ENCODE measurements at places on chromosomes 7 and 10.

DNA sequence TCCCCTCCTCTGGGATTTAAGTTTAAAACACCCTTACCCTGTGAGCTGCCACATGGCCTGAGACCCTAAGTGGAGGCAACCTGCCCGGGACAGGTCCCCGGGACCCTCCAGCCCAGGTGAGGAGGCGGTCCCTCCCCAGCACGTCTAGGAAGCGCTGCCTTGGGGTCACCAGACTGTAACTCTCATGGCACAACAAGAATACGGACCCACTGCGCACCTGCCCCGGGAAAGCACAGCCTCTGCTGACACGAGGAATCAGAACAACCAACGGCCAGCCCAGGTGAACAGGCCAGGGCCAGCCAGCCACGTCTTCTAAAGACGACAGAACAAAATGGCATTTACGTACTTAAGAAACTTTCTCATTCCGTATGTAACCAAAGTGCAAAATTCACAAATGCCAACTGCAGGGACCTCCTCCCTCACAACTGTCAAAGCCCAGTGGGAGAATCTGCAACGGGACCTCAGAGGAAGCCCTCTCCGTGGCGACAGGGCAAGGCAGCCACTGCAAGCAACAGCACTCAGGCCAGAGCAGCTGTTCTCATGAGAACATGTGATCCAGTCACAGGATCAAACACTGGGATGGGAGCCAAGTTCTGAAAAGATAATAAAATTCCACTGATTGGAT, 208.4 kb downstream of the DIP2C start:
- DNase-seq = no peak

DNA sequence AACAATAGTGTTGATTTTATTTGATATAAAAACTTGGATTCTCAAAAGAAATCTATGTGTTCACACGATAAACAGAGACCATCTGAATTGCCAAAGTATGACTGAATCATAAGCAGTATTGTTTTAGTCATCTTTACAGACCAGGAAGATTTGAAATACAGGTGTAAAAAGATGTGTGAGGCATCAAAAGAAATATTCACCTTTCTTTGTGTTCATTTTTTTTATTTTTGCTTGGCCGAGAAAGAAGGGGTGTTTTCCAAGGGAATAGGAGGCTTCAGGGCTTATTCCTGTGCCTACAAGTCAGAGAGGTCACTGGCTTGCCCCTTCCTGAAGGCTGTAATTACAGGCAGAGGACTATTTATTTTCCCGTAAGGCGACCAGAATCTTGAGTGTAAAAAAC, 37.3 kb downstream of the MET start:
- DNase-seq = no peak

DNA sequence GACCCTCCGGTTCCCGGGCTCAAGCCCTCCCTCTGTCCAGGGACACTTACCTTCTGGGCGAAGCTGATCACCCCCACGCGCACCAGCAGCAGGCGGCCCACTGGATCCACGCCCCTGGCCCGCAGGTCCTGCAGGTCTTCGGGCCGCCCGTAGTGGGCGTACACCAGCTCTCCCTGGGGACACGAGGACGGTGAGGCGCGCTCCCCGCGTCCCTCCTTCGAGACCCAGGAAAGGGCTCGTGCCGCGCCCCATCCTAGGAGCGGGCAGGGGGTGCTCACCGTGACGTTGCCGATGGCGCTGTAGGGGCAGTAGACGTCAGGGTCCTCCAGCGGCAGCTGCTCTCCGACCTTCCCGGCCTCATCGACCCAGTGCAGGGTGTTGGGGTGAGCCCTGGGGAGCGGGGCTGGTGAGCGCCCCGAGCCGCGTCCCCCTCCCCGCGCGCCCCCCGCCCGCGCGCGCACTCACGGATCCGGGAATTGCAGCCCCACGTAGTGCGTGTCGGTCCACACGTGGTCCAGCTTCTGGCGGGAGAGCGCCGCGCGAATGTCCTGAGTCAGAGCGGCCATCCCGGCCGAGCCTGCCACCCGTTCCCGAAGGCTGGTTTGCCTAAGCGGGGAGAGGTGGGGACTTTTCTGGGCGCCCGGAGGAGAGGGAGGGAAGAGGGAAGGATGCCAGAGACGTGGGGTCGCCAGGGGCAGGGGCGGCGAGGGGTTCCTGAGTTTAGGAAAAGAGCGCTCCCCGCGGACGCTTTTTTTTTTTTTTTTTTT, 8.2 kb downstream of the TFR2 start:
- peak; percentile 52 for DNase-seq

- DNase-seq = no peak
Measured at GRCh38 chr7:92456236-92456635, 9.0 kb downstream of the GATAD1 start.

- DNase-seq = no peak
Measured at GRCh38 chr7:134155206-134155605, 28.1 kb downstream of the LRGUK start.

DNA sequence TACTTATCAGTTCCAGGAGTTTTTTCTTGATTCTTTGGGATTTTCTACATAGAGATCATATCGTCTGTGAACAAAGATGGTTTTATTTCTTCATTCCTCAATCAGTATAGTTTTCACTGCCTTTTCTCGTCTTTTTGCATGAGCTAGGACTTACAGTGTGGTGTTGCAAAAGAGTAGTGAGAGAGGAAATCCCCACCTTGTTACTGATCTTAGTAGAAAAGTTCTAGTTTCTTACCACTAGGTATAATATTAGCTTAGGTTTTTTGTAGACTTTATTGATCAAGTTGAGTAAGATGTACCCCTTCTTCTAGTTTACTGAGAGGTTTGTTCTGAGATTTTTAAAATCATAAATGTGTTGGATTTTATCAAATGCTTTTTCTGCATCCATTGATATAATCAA, 123.3 kb downstream of the TMEM26 start:
- no peak for DNase-seq

DNA sequence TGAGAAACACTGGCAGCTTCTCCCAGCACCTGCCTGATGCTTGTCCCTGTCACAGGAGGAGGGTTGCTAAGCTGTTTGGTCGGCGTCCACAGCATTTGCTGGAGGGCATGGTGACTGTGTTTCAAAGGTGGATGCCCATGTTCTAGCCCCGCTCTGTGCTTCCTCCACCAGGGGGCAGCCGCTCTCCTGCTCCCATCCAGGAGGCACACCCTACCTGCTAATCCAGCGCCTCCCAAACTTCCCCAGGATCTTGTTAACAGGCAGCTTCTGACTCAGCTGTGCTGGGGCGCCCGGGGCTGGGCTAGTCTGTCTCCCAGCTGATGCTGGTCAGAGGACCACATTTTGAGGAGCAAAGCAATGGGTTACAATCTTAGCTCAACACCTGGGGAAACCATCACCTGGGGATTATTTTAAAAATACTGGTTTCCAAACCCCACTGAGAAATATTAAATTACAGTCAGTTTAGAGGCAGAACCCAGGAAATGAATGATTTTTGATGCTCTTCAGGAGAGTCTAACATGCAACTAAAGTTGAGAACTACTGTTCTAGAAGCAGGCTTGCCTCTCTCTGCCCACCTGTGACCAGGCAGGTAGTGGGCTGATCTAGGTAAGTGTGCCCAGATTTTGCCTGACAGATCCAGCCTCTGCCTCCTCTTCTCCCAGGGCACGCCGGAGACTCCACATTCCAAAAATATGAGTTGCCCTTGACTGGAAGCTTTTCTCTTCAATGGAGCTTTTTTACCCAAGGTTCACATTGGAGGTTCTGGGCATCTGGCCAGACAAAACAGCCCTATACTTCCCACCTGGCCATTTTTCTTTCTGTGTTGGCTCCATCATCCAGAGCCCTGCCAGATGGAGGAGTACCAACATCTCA, 92.7 kb upstream of the GPR26 start:
- peak; percentile 39 for DNase-seq

DNA sequence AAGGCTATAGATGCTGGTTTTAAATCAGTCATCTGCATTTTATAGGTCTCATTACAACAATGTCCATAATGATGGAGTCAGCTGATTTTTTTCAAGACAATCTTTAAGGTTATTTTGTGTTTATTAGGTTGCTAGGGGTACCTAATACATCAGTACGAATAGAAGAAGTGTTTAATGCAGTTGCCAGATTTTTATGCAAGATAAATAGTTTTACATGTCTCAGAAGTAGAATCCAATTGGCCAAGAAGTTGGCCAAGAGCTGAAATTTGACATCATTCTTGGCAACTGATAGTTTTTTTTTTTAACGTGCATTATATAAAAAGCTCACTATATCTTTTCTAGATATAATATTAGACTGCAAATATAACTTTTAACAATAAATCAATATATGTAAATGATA, 208.5 kb downstream of the TRIL start:
- DNase-seq = no peak

DNA sequence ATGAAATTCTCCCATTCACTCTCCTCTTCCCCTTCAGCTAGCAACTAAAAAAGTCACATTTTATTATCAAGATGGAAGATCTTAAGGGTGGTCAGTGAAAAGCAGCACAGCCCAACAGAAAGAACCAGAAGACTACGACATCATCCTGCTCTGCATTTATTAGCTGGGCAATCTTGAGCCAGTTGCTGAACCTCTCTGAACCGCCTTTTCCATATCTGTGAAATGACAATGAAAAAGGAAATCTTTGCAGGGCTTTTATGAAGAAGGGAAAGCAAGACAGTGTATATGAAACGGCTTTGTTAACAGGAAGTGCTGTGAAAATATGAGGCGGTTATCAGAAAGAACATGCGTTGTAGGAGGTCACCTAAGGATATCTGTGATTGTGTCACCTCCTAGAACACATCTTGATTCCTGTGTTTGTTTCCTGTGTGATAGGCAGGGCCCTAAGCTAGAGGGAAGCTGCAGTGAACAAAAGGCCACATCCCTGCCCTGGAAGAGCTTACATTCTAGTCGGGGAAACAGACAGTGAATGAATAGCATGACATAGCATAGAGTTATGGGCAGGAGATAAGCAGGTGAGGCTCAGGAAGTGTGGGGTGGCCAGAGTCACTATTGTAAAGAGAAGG, 36.0 kb upstream of the KCNMA1 start:
- DNase-seq = no peak

DNA sequence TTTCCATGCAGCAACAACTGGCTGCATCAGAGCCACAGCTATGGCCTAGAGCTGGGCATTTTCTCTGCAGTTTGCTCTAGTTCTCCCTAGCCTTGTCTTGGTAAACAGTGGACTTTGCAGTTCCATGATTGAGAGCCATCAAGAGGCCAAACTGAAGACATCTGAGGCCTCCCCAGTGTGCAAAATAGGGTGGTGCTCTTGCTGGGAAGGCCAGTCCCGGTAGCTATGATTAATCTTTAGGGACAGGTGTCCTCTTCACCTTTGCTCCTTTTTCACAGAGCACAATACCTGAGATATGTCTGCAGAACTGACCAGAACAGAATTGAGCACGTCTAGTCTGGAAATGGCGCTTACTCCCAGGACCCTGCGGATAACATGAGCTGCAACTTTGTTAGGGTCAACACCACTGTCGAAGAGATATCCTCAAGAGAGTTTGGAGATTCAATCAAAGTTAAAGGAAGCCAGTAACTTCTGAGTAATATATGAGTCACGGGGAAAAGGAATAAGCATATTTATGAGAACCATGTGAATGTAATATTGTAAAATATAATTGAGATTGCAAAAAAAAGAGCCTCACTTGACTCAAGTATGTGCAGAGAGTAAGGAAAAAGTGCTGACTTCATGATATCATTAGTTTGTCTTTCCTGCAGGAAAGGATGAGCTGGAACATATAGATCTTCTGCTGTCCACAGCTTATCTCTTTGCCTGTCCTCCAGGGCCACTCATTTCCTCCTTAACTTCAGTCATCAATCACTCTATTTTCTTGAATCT, 76.7 kb downstream of the ANK3 start:
- no peak for DNase-seq

DNA sequence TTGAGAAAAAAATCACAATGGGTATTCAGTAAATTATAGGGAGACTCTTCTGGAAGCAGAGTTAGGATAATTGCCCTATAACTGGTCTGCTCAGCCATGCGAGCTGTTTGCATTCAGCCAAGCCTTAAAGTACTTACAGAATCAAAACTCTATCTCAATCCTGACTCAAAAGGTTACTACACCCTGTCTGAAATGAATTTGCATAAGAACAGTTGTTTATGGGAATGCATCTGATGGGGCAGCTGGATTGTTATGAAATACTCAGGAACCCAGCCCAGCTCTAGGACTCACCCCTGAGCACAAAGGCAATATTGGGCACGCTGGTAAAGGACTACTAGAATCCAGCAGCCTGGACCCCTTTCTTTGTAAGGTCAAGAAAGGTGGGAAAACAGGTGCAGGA, 38.8 kb downstream of the AKR1B15 start:
- no peak for DNase-seq

DNA sequence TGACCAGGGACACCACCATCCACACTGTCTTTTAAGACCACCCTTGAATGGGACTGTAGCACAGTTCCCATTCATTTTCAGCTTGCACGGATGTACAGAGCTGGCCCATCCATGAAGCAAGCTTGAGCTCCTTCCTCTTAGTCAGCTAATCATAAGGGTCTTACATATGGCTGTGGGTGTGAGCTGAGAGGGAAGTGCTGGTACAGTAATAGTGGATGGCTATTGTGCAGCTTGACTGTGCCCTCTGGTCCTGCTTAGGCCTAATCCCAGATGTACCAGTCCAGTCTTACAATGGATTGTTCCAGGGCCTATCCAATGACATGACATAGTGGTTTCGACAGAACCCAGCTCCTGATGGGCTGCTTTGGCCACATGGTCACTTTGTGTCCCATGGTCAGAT, 96.9 kb upstream of the ZNF438 start:
- no peak for DNase-seq

DNA sequence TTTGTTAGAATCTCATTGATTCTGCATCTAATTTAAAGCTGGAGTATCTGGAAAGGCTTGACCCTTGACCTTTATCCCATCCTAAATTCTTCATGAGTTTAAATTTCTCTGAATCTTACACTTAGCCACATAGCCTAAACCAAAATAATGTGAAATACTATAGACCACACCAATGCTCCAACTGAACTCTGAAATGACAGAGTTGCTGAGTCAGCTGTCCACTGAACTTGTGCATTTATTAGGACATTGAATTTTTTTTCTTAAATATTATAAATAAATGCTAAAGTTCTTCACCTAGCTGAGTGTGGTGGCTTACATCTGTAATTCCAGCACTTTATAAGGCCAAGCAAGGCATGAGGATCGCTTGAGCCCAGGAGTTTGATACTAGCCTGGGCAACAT, 390.9 kb upstream of the PFKP start:
- DNase-seq = no peak

DNA sequence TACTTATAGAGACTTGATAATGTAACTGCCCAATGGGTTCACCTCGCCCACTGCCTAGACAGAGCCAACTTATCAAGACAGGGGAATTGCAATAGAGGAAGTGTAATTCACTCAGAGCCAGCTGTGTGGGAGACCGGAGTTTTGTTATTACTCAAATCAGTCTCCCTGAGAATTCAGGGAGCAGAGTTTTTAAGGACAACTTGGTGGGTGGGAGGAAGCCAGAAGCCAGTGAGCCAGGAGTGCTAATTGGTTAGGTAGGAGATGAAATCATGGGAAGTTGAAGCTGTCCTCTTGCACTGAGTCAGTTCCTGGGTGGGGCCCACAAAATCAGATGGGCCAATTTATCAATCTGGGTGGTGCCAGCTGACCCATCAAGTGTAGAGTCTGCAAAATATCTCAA, 20.1 kb upstream of the C7orf33 start:
- no peak for DNase-seq
